8988T (cell line): ENCODE measurements at places on chromosomes 11 and 22.

DNA sequence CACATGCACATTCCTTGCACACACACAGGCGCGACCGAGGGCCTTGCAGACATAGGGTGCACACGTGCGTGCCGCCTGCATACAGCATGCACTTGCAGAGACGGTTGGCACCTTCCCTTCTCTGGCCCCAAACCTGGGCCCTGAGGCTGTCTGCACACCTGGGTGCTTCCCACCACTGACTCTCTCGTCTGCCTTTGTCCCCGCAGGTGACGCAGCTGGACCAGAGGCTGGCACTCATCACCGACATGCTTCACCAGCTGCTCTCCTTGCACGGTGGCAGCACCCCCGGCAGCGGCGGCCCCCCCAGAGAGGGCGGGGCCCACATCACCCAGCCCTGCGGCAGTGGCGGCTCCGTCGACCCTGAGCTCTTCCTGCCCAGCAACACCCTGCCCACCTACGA is 38.0 kb downstream of the CDKN1C start:
- no peak for DNase-seq

- no peak for DNase-seq
Observed at GRCh38 chr22:30675436-30675835, 7.8 kb upstream of the DUSP18 start.

- no peak for DNase-seq
Observed at GRCh38 chr11:122900587-122901202, 18.1 kb downstream of the JHY start.

DNA sequence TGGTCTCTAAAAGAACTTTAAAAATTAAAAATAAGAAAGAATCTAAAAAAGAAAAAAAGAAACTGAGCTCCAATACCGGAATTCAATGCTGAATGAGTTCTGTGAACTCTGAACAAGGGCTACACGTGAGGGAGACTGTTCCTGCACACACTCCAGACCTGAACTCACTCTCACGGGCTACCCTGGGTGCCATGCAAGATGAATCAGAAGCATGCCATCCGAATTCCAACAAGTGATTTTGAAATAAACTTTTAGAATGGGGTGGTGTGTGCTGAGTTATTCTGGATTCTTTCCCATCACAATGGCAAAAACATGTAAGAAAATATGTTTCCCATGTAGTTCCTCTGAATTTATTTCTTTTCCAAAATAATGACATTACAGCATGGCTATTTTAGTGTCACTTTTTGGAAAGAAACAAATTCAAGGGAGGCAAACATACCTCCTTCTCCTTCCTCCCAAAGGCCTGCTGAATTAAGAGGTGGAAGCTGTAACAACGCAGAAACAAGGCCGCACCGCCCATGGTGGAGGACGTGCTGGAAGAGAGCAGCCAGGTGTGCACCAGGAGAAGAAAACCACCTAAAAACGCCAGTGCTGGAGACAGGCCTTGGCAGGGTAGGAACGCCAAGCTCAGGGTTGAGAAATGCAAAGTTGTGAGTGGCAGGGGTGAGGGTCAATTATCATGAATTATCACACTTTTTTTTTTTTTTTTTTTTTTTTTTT is 63.2 kb upstream of the ARFGAP3 start:
- no peak for DNase-seq

DNA sequence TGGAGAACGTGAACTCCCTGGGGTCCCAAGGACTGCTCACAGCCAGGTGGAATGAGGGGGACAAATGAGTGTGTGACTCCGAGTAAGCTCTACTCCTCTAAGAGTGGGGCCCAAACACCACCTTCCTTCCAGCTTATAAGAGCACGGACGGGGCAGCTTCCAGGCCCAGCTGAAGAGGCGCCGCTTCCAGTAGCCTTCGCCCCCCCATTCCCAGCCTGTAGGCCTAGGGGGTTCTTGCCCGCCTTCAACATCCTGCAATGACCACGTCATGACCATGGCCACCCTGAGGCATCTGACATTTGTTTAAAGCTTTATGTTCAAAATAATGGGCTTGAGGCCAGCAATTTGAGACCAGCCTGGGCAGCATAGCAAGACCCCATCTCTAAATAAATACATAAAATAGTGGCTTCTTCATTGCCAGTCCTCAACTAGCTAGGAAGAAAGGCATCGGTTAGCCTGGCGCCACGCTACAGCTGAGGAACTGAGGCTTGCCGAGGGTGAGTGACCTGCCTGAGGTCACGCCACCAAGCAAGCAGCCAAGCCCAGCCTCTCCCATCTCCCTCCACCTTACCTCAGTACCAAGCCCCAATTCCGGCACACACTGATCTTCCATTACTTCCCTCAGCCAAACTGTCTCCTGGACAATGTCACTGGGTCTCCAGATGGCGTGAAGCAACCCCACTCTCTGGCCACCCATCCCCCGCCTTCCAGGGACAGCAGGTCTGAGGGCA is 7.8 kb upstream of the TNFRSF13C start:
- no peak for DNase-seq

DNA sequence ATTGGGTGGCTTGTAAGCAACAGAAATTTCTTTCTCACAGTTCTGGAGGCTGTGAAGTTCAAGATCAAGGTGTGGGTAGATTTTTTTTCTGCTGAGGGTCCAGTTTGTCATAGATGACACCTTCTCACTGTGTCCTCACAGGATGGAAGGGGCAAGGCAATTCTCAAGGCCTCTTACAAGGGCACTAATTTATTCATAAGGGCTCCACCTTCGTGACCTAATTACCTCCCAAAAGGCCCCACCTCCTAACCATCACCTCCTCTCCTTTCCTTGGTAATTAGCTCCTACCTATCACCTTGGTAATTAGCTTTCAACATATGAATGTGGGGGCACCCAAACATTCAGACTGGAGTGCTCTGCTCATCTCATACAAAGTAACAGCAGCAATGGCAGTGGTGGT is 92.3 kb upstream of the CD44 start:
- no peak for DNase-seq

- no peak for DNase-seq
Observed at GRCh38 chr11:78099666-78100065, 20.0 kb upstream of the NDUFC2 start.

GRCh38 chr11:47106798-47107411 is 69.8 kb downstream of the ARFGAP2 start:
- DNase-seq, result no peak

- DNase-seq, result peak; percentile 91
Observed at GRCh38 chr22:38843201-38843656, 599 bp downstream of the NPTXR start.

GRCh38 chr11:117861151-117862018 is 15.1 kb downstream of the FXYD6 start:
- no peak for DNase-seq

- DNase-seq, result no peak
Observed at GRCh38 chr11:7905961-7906429, 25.1 kb downstream of the OR10A6 start.

GRCh38 chr11:36408498-36409136 is 101.5 kb downstream of the TRAF6 start:
- DNase-seq, result no peak
